ENCODE measurements at places on chromosomes 6 and 20.

DNA sequence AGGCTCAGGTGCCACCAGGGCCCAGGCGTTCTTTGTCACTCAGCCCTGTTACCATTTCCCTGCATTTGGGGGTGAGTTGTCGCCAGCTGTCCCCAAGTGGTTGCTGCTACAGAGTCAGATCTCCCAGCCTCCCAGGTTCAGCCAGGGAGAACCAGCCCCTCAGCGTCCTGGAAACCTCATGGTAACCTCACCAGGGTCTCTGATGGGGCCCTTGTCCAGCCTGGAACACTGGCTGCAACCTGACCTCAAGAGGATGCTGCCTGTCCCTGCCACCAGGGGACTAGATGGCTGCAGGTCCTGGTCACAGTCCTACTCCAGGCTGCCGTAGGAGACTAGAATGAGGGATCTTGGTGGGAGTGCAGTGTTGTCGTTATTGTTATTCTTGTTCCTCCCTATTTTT, 228.3 kb upstream of the PDE10A start:
- DNase-seq = no peak

DNA sequence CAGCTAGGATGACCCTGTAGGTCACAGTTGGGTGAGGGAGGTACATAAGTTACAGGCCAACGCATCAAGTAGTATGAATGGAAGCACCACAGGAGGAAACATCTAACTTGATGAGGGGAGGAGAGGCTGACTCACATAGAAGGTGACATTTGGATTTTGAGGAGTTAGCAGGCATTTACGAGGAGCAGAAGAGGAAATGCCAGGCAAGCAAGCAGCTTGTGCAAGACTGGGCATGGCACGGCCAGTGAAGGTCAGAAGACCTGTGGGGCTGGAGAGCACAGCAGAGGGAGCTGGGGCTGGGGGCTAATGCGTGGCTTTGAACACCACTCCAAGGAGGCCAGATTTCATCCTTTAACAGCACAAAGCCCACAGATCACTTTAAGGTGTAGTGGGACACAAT, 37.8 kb downstream of the MUC22 start:
- DNase-seq = no peak

DNA sequence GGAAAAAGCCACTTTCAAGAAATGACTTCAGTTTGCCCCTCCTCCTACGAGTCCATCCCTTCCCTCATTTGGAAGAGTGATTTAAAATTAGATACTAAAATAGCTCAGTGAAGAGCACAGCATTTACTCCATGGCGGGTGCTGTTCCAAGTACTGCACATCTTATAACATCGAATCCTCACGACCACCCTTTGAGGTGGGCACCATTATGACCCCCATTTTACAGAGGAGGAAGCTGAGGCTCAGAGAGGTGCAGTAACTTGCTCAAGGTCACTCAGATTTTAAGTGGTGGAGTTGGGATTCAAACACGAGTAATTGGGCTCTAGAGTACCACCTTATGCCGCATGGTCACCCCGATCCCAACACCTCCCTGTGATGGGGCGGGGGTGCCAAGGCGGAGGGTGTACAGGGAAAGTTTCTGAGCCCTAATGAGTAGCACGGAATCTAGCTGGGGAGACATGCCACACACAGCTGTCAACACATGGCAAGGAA, 25.5 kb downstream of the TTBK1 start:
- no peak for DNase-seq

DNA sequence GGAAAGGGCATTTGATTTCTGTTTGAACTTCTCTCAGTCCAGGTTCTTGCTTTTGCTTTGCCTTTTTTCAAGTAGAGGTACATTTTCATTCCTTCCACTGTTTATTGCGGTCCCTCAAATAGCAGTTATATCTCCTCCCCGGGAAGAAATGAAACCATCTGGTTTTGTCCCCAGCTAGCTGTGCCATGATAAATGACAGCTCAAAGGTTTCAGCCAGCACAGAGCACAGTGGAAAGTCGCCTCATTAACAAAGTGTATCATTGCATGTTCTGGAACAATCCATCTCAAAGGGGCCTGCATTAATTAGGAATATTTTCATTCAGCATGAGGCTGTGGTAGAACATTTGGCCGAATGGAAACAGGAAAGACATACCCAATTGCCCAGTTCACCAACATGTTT, 146.0 kb downstream of the EDN3 start:
- DNase-seq = no peak

DNA sequence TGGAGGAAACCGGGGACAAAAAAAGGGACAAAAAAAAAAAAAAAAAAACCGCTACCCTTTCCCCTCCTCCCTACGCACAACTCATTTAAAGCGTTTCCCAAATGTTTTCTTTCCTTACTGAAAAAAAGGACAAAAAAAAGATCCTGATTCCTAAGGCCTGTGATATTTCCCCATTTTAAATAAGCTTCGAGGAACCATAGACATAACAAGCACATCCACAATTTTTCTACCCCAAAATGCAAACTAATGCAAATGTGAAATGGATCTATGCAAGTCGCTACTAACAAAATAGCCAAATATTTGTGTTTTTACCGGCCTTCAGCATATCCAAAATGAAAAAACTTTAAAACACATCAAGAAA, 1.4 kb upstream of the ZNF217 start:
- no peak for DNase-seq

- DNase-seq = no peak
Measured at GRCh38 chr6:70180183-70180900, 122.5 kb downstream of the COL9A1 start.

- DNase-seq = peak; percentile 67
Measured at GRCh38 chr6:111804627-111805235, 68.5 kb downstream of the FYN start.

GRCh38 chr6:4664117-4664626, 112.0 kb upstream of the CDYL start:
- no peak for DNase-seq

DNA sequence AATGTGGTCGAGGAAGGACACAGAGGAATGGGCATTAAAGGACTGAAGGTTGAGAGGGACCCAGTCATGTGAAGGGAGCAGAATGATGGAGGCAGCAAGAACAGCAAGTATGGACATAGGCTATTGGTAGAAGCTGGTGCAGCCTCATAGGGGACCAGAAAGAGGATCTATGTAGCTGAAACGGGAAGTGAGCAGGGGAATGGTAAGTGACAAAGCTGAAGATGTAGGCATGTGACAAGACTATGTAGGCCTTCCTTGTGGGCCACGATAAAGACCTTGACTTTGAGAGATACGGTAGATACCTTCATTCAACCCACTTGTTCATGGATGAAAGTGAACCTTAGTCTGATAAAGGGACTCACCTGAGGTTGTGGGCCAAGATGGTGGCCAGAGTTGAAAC, 3.5 kb downstream of the CTNNBL1 start:
- no peak for DNase-seq

DNA sequence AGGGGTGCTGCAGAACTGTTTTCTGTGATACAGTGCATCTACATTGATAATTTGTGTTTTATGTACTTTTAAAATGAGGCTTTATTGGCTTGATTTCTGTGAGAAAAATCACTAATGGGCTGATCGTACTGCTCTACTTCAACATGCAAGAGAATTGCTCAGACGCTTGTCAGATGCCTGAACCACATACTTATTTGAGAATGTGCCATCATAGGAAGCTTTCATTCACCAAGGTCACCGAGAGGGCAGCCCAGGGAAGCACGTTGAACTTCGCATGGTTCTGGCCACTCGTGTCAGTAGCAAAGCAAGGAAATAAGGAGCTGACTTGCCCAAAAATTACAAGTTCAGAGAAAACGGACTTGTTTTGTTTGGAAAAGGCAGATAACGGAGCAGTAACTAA, 168.5 kb upstream of the AKAP12 start:
- no peak for DNase-seq

GRCh38 chr20:50460115-50460607, 50.0 kb upstream of the PTPN1 start:
- no peak for DNase-seq

DNA sequence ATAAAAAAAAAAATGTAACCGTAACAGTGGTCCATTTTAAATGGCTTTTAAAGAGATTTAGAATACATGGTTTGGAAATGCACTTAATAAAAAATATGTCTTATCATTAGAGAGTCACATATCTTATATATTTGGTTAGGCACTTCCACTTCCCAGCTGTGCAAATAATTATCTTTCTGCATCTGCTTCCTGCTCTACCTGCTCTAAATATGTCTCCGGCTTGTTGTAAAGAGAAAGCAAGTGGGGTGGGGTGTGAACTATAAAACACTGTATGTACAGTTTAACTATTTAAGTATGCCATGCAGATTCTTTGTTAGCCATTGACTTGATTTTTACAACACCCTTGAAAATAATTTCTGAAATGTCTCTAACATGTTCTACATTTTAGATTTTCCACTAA, 106.3 kb downstream of the NKAIN2 start:
- no peak for DNase-seq

- DNase-seq = peak; percentile 39
Measured at GRCh38 chr6:593139-593906, 63.6 kb downstream of the HUS1B start.

GRCh38 chr20:13984211-13984610, 6.2 kb downstream of the SEL1L2 start:
- DNase-seq = no peak

GRCh38 chr6:22838345-22838744, 269.0 kb downstream of the HDGFL1 start:
- DNase-seq = no peak

DNA sequence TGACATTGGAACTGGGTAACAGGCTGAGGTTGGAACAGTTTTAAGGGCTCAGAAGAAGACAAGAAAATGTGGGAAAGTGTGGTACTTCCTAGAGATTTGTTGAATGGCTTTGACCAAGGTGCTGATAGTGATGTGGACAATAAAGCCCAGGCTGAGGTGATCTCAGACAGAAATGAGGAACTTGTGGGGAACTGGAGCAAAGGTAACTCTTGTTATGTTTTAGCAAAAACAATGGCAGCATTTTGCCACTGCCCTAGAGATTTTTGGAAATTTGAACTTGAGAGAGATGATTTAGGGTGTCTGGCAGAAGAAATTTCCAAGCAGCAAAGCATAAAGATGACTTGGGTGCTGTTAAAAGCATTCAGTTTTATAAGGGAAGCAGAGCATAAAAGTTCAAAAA, 474.7 kb upstream of the ADGRB3 start:
- DNase-seq = no peak

DNA sequence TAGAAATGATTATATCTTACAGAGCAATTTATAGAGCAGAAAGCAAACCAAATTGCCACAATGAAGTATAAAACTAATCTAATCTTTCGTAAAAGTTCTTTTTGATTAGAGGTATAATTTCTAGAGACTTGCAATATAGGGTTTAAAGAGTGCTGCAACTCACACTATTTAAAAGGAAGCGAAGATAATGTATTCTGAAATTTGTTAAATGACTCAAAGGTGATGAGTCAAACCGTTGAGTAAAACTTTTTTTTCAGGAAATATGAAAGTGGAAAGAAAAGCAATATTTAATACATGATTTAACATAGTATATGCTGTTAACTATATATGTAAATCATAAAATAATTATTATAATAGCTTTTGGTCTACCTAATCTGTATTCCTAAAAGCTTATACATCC, 133.6 kb downstream of the SYNE1 start:
- no peak for DNase-seq

DNA sequence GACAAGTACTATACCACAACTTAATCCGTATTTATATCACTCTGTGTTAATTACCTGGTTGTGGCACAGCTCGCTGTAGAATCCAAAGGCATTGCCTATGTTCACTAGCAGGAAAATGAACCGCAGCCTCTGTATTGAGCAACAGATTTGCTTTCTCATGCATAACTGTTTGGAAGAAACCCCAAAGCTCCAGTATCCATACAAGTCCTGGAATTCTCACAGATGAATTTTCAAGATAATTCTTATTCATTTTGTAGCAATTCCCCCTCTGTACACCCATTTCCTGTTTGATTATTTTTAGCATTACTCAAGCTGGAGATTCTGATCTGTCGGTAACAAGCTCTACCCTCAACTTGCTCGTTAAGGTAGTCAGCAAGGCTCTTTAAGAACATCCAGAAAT, 63.5 kb downstream of the STMND1 start:
- DNase-seq = no peak

DNA sequence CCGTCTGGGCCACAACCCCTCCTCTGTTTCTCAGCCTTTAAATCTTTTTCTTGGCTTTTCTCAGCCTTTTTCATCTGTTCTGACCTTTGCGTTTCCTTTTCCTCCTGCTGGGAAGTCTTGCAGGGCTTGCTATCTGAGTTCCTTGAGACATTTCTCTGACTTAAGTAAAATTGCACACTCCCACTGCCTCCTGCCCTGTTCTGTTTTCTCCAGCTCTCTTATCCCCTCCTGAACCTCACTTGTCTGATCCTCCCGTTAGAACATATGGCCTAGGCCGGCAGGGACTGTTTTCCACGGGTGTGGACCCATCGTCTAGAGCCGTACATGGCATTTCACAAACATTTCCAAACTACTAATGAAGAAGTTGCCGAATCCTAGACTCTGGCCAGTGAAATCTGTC, 63.0 kb downstream of the ARID1B start:
- DNase-seq = no peak

DNA sequence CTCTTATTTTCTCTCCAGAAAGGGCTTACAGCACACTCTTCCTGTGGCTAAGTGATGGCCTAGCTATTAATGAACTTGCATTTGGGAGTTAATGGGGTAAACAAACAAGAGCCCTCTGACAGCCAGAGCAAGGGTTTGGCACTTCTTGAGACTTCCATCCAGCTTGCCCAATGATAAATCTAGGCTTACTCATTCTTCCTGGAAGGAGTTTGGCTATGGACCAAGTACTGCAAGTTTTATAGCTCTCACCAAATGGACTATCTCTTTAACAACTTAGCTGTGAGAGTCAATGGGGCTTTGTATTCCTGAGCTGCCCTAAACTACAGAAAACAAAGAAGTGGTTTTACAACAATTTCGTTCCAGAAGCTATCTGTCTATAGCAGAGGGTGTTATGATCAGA, 16.7 kb upstream of the PI3 start:
- DNase-seq = no peak

GRCh38 chr20:20796766-20797440, 84.5 kb upstream of the RALGAPA2 start:
- DNase-seq = no peak

All from activated T-helper 1 cell treated with anti-CD3 and anti-CD28 coated beads, Interleukin-12 subunit alpha, Interleukin-12 subunit beta, Interleukin-2, Interleukin-4 antibody, amounts not matched to agents 30 ng/mL and 10 ng/mL and 1 ng/mL, durations not matched to agents 14 hours and 24 hours and 36 hours (primary cell).